ENCODE measurements at places on chromosomes 6 and 20.

DNA sequence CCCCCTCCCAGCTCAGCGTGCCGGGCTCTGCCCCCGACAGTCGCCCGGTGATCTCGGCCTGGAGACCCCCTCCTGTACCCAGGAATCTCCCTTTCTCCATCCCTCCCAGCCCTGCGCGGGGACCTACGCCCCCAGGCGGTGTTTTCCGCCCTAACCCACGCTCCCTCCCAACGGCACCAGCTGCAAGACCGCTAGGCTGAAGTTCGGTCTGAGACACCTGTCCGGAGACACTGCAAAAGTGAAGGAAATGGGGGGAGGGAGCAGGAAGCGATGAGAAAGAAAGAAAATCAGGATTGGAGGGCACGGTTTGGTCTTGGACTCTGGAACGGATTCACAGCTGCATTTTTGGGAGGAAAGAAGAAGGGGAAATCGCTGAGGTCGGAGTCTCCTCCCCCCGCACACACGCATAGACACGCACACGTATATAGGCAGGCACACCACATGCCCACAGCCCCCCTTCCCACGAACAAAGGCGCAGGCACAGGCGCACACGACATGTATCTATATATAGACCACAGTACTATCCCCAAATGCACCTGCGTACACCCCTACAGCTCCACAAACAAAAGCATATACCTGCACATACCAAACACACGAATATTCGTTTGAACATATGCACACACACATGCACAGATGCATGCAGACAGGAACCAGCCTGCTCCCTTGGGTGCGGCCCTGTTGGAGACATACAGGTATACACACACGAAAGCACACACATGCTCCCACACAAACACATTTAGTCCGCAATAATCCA, 1.0 kb downstream of the SLC32A1 start:
- DNase-seq = no peak

DNA sequence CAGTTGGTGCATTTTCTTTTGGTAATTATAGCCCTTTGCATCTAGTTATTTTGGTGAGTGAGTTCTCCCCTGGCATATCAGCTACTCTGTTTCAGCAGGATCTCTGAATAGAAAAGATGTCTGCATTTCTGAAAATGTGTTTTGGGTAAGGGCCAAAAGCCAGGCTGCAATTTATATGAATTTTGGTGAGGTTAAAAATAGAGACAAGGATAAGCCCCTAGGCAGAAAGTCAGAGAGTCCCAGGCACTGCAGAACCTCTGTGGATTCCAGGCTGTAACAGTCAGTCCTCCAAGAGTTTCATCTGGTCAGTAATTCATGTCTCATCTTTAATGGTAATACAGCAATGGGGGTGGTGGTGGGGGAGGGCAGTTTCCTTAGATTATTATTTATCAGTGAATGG, 53.0 kb downstream of the HDGFL1 start:
- no peak for DNase-seq

DNA sequence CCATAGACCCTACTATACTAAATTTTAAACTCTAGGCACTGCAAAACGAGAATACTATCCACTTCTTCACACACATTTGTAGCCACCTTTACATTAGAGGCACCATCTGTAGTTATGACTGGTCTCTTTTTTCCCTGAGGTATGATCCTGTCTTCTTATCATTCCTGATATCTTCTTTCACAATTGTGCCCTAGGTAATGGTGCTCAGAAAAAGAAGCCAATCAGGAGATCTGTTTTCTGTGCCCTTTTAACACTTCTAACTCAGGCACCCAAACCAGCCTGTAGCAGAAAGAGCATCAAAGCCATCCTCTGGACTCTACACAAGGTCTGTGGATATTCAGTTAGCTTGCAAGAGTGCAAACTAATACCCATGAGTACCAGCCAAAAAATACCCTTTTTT, 149.7 kb upstream of the SGK1 start:
- no peak for DNase-seq

DNA sequence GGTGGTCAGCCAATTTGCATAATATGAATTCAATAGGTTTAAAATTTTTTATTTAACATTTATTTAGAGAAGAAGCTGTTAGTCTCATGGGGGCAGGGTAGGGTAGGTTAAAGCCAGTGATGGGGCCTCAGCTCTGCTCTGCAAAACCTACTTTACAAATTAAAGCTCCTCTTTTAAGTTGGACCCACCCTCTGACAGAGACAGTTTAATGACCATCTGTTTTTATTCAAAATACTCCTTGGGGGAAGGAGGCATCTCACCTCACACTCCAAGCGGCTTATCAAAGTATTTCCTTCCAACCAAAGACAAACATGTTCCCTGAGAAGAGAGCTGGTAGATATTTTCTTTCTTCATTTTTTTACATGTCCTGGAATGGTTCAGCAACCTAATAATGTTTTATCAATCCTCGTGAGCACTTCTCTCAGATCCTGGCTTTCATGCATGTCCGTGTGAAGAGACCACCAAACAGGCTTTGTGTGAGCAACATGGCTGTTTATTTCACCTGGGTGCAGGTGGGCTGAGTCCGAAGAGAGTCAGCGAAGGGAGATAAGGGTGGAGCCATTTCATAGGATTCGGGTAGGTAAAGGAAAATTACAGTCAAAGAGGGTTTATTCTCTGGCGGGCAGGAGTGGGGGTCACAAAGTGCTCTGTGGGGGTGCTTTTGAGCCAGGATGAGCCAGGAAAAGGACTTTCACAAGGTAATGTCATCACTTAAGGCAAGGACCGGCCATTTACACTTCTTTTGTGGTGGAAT, 184.7 kb downstream of the GJA1 start:
- no peak for DNase-seq

GRCh38 chr6:165849534-165850430, 186.7 kb upstream of the PDE10A start:
- no peak for DNase-seq

DNA sequence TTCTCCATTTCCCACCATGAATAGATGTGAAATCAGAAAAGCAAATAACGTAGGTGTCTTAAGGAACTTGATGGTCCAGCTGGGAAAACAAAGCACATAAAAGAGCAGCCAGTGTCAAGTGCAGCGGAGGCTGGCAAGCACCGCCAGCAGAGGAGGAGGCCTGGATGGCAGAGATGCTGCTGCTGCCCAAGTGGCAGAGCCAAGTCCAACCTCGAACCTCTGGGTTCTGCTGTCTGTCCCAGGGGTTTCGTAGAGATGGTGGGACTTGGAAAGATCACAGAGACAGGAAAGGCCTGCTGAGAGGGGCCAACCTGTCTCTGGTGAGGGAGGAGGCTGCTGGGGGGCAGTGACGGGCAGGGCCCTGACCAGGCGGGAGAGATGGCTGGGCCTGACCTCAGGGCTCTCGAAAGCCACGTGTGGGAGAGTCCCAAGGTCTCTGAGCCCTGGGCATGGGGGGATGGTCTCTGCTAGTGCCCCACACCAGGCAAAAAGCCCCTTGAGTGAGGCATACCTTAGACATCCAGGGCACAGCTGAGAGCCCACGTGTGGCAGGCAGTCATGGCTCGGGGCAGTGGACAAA, 77.3 kb downstream of the TCP11 start:
- DNase-seq = no peak

GRCh38 chr6:32680055-32680454, 13.6 kb upstream of the HLA-DQB1 start:
- DNase-seq = no peak

- no peak for DNase-seq
Observed at GRCh38 chr6:26224940-26225847, 138.0 kb downstream of the HFE start.

GRCh38 chr6:5130135-5130866, 45.2 kb downstream of the PPP1R3G start:
- DNase-seq = no peak

- DNase-seq = no peak
Observed at GRCh38 chr6:115982453-115982852, 78.2 kb downstream of the FRK start.

DNA sequence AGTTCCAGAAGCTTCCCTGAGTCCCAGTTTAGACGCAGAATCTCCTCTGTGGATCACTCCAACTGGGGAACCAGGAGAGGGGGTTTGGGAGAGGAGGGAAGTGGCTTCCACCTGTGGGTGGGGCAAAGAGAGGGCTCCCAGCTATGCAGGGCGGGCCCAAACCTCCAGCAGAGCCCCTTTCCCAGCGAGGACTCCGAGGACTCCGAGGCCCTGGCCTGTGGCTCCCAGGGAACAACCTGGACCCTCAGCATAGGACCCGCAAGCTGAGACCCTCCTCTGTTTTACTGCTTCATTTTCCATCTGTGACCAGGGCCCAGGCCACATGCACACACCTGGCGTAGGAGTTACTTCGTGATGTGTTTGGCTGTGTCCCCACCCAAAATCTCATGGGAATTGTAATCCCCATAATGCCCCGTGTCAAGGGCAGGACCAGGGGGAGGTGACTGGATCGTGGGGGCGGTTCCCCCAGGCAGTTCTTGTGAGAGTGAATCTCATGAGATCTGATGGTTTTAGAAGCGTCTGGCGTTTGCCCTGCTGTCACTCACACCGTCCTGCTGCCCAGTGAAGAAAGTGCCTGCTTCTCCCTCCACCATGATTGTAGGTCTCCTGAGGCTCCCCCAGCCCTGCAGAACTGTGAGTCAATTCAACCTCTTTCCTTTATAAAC, 27.9 kb downstream of the NTSR1 start:
- DNase-seq = no peak

GRCh38 chr20:62040933-62041332, 24.7 kb downstream of the TAF4 start:
- no peak for DNase-seq

GRCh38 chr6:131510094-131510493, 62.9 kb upstream of the ARG1 start:
- DNase-seq = no peak

- DNase-seq = no peak
Observed at GRCh38 chr20:41032271-41032670, 3.6 kb downstream of the TOP1 start.

DNA sequence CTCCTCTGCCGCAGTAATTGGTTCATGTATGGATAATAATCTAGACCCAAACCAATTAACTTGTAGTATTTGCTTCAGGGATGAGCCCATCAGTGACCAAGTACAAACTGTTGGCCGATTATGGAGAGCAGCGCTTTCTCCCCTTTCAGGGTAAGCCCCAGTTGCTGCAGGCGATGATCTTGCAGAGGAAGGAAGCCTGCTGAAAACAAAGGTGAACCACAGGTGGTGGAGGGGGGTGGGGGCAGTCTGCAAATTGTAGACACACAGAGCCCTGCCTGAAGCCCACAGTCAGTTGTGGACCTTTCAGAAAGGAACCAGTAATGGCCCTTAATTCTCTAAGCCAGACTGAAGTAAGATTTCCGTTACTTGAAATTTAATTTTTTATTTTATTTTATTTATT, 167.9 kb upstream of the JARID2 start:
- DNase-seq = no peak

- no peak for DNase-seq
Observed at GRCh38 chr20:44497761-44498160, 22.1 kb downstream of the TTPAL start.

- no peak for DNase-seq
Observed at GRCh38 chr20:1281279-1282057, 15.4 kb downstream of the SNPH start.

GRCh38 chr6:37940074-37940847, 120.7 kb downstream of the ZFAND3 start:
- DNase-seq = no peak

DNA sequence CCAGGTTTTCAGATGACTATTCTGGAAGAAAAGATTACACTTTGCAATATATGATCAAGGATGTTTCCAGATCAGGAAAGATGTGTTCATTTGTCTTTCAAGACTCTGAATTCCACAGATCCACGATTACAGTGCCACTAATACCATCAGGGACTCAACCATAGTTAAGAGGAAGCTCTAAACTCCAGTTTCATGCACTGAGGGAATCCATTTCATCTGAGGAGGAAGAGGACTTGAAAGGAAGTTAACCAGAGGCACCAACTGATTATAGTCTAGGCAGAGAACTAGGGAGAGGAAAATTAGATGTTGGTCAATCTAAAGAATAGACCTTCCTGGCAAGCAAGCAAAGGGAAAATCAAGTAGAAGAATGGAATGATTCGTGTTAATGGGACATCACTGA, 218.3 kb upstream of the PRDM1 start:
- no peak for DNase-seq

GRCh38 chr20:63833776-63834490, 2.9 kb upstream of the ZBTB46 start:
- DNase-seq = no peak

- no peak for DNase-seq
Observed at GRCh38 chr6:76003686-76004085, 68.8 kb downstream of the IMPG1 start.

GRCh38 chr6:137305691-137306090, 86.5 kb upstream of the IFNGR1 start:
- no peak for DNase-seq

DNA sequence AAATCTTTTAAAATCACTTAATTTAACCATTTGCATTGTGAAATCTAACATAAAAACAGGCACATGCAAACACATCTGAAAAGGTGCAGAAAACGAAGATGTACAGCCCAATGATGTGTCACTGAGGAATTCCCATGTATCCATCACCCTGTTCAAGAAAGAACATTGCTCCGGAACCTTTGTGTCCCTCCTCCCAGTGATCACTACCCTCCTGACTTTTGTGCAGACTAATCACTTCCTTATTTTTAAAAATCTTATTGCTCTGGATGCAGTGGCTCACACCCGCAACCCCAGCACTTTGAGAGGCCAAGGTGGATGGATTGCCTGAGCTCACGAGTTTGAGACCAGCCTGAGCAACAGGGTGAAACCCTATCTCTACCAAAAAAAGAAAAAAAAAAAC, 14.6 kb downstream of the GINS1 start:
- DNase-seq = no peak

GRCh38 chr6:90805619-90806155, 218.8 kb upstream of the MAP3K7 start:
- no peak for DNase-seq

DNA sequence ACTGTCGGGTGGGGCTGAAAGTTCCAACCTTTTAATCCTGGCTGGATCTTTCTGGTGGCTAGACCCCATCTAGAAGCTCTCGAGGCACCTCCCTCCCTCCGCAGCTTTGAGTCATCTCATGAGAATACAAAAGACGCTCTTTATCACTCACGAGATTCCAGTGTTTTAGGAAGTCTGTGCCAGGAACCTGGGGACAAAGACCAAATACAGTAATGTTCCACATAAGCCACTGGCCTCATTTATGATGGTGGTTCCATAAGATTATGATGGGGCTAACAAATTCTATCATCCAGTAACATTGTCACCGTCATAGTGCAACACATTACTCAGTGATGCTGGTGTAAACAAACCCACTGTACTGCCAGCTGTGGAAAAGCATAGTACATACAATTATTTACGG, 48.7 kb downstream of the NCOA7 start:
- no peak for DNase-seq

DNA sequence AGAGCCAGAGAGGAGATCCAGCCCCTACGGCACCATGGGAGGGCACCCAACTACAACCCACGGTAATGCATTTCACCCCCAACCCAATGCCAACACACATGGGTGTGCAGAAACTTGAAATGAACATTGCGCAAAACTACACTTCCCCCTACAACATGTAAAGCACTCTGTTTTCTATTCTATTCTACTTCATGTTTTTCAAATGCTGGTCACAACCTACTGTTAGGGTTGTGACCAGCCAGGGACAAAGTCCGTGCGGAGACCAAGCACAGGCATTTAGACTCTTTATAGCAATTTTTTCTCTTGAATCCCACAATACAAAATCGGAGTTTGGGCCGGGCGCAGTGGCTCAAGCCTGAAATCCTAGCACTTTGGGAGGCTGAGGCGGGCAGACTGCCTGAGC, 90.6 kb downstream of the MRPL14 start:
- DNase-seq = no peak
